Right renal cortex interstitium (tissue), 3 donors: ENCODE measurements at places on chromosomes 6 and 20. TPM values are rescaled to one million over a fixed set of nuclear protein-coding genes. Genes with fewer than 3 reads are reported as not detected.

Gene PTCRA
- polyA plus RNA-seq, result 0.51 TPM

Gene ILRUN
- 53.7 TPM for polyA plus RNA-seq

Gene ECHDC1
- 89.2 TPM for polyA plus RNA-seq

Gene POPDC3
- polyA plus RNA-seq, result 0.43 TPM

Gene RIN2
- polyA plus RNA-seq, result 41.0 TPM

GRCh38 chr6:71349395-71349794 is 60.8 kb downstream of the OGFRL1 start:
- no peak for DNase-seq

- DNase-seq, result no peak
These were observed 20.1 kb upstream of the GCM1 start for GRCh38 chr6:53168516-53169267.

- DNase-seq, result no peak
These were observed 177.0 kb upstream of the SNX9 start for GRCh38 chr6:157646012-157646411.

GRCh38 chr20:4808872-4809271 is 87.2 kb downstream of the PRND start:
- DNase-seq, result no peak

- DNase-seq, result no peak
These were observed 35.3 kb downstream of the HIVEP2 start for GRCh38 chr6:142909686-142910085.

DNA sequence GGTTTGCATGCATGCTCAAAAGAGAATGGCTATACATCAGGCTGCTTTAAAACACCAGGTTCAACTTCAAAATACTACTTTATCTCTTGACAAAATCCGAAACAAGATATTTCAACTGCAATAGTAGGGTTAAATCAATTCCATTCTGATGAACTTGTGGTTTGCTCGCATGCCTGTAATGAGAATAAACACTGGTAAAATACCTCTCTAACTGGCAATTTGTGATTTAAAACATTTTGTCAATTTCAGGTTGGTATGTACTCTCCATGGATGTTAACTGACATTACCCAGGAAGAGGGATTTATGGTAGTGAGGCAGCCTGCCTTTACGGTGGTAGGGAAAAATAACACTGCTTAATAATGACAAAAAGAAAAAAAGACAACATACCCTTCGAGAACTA is 74.4 kb downstream of the MBOAT1 start:
- no peak for DNase-seq
